ENCODE measurements at places on chromosomes 5 and 9.

GRCh38 chr5:140141241-140141640 is 15.5 kb downstream of the IGIP start:
- DNase-seq = no peak

- no peak for DNase-seq
Observed at GRCh38 chr5:54007827-54008777, 302.3 kb downstream of the ARL15 start.

DNA sequence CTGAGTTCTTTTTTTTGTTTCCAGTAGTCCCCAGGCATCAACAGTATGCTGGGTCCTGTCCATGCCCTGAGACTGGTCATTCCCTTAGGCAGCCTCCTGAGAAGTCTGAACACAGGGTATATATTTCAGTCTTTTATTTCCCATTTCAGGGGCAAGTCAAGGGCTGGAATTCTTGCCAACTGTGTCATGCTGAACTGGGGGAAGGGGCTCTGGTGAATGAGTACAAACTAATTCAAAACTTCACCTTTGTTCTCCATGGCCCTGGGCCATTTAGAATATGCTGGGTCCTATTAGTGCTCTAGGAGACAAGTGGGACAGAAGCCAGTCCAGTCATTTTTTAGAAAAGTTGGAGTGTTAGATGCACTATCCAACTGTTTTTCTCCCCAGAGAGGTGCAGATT is 170.3 kb downstream of the TMC1 start:
- DNase-seq = no peak

GRCh38 chr5:94433397-94434163 is 184.8 kb downstream of the KIAA0825 start:
- no peak for DNase-seq

GRCh38 chr5:97049175-97049574 is 93.2 kb downstream of the LIX1 start:
- no peak for DNase-seq

GRCh38 chr5:150309101-150309885 is 6.6 kb upstream of the ARSI start:
- no peak for DNase-seq

- DNase-seq = no peak
Observed at GRCh38 chr9:133112663-133113026, 8.4 kb downstream of the RALGDS start.

DNA sequence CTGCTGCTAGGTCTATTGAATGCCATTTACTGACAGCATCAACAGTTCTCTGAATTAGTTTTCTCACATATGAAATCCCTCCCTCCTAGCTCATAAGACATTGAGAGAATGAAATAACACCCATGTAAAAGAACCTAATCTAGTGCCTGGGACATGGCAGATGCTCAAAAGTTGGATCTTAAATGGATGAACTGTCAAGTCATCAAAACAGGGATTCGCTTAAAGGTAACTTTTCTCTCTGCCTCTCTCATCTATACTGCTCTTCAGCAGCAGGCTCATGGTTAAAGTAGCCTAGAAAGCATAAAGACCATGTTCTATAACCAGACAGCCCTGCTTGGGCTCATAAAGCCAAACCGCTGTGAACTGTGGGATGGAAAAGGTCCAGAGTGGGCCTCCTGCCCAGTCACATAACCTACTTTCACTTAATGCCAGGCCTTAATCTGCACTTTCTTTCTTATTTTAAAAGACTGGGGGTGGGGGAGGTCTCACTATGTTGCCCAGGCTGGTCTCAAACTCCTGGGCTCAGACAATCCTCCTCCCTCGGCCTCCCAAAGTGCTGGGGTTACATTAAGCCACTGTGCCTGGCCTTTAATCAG is 3.7 kb downstream of the TMEM245 start:
- no peak for DNase-seq

DNA sequence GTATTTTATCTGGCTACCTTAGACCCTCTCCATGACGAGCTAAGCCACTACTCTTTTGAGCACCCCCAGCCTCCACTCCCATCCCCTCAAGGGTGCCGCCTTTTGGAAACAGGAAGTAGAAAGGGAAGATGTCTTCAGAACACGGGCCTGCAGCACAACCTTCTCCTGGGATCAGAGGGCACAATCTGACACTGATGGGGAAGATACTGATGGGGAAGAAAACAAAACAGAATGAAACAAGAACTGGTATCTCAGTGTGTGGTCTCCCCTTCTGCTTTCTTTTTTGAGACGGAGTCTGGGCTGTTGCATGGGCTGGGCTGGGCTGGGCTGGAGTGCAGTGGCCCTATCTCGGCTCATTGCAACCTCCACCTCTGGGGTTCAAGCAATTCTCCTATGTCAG is 539.7 kb upstream of the DAP start:
- DNase-seq = no peak

All from cerebellar nuclear complex (tissue), 1 donor.